ENCODE measurements at places on chromosomes 2 and 18. TPM values are rescaled to one million over a fixed set of nuclear protein-coding genes. Genes with fewer than 3 reads are reported as not detected.

DNA sequence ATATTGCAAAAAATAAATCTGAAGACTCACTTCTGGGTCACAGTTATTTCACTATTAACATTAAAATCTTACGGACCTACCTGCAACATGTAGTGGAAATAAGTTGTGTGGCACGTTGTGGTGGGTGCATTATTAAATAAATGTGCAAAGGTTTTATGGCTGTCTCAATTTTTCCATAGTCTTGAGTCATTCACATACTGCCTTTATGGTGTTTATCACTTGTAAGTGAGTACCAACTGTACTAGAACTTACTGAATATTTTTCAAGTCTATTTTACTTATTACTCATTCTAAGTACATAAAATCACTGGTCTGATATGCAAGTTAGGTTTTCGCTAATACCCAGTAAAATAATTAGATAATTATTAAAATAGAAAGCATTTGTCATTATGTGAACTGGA, 47.6 kb upstream of the SLC30A6 start:
- DNase-seq = no peak

GRCh38 chr18:59478591-59478990, 119.5 kb upstream of the LMAN1 start:
- DNase-seq = no peak

DNA sequence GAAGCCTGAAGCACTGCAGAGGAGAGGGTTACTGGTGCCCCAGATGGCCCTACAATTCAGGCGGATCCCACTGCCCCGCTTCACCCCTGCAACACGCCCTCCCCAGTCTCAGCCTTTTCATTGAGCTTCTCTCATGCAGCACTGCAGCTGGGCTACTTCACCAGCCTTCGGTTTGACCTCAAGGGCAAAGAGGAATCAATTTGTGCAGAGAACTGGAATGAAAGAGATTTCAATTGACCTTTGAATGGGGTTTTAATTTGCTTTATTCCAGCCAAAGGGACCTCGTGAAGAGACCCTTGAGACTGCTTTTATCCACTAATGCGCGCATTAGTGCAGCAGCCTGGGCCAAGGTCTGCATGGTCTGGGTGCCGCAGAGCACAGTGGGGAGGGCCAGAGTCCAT, 8.8 kb upstream of the POMC start:
- no peak for DNase-seq

- DNase-seq = no peak
Observed at GRCh38 chr2:241017228-241017940, 19.0 kb downstream of the SNED1 start.

GRCh38 chr2:100365434-100365833, 43.1 kb upstream of the LONRF2 start:
- no peak for DNase-seq

DNA sequence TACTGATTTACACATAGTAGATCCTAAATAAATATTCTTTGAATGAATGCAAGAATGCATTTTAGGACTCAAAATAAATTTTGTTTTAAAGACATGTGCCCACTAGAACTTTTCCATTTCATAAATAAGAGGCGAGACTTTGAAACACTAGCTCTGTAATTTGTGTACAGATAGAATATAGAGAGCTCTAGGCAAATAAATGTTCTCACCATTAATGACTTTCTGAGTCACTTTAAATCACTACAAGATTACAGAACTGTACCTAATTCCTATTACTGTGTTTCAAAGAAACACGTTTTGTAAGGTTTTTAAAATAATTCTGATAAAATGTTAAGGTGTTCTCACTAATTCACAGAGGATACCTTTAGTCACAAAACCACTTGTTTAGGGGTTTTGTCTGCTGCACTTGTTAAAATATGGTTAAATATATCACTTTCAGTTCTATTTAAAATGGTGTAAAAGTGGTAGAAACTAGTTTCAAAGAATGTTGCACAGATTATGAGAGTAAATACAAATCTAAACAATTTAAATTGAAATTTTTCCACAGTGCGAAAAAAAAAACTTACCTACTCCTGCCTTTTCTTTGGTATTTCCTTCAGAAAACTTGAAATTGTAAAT, 158.7 kb upstream of the ZC3H15 start:
- DNase-seq = no peak

DNA sequence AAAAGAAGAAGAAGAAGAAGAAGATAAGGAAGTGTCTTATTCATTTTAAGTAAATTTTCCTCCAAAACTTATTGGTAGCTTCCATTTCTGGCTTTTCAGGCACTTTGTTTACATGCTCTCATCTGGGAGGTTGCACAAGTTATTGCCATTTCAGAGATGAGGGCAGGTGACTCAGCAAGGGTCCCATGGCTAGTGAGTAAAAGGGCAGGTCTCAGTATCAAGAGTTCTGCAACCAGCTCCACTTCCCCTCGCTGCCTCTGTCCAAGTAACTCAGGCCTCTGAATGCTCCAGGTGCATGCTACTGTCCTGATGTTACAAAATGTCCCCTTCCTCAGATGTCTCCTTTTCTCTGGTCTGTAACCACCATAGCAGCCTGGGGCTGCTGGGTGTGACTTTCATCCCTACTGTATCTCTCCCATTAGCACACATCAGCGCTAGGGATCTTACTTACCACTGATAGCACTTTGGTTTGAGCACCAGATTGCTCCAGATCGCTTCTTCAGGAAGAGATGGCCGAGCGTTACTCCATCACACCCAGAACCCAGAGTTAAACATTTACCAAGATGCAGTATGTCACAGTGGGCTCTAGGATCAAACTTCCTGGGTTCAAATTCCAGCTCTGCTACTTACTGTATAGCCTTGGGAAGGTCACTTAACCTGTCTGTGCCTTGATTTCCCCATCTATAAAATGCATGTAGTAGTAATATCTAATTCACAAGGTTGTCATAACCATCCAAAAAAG, 57.4 kb upstream of the LAPTM4A start:
- no peak for DNase-seq

- no peak for DNase-seq
Observed at GRCh38 chr2:213640738-213641425, 356.6 kb downstream of the SPAG16 start.

GRCh38 chr2:236915186-236915585, 170.5 kb upstream of the COPS8 start:
- no peak for DNase-seq

DNA sequence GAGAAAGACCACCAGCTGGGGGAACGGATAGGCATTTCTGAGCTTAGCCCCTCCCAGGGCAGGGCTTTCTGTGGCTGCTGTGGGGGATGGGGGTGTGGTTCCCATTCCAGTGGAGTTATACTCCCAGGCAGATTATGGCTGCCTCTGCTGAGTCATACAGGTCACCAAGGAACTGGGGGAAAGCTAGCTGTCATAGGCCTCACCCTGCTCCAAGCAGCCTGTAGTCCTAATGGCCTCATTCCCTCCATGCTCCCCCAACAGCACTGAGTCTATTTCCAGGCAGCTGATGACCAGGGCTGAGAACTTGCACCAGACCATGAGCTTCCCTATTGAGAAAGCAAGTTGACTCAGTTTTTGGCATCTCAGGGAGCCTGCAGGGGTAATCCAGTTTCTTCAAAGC, 87.1 kb downstream of the GPR39 start:
- DNase-seq = no peak

DNA sequence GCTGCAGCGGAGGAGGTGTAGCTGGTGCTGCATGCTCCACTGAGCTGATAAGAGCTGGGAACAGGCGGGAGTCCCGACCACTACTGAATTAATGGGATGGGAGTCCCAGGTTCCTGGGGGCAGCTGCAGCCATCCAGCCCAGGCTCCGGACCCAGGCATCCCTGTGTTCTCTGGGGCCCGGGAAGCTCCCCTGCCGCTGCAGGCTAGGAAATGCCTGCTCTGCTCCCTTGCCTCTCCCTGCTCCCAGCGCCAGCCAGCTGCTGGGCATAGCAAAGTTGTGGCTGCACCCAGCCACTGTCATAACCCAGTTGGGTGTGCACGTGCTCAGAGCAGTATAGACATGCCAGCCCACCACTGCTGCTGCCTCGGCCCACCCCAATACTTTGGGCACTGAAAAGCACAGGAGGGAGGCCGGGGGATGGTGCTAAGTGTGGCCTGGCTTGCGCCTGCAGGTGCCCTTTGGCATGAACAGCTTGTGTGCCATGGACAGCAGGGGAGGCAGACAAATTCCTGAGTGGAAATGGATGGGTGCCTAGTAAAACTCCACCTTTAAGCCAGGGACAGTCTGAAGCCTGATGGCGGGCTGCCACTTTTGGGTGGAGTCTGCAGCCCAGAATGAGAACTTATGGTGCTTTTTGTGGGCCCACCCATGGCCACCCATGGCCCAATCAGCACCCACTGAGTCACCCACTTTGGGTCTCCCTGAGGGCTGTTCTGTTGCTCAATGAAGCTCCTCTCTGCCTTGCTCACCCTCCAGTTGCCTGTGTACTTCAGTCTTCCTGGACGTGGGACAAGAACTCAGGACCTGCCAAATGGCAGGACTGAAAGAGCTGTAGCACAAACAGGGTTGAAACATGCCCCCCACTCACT, 219.3 kb upstream of the TMEFF2 start:
- peak; percentile 13 for DNase-seq

- DNase-seq = no peak
Observed at GRCh38 chr2:128384446-128384845, 65.8 kb upstream of the HS6ST1 start.

DNA sequence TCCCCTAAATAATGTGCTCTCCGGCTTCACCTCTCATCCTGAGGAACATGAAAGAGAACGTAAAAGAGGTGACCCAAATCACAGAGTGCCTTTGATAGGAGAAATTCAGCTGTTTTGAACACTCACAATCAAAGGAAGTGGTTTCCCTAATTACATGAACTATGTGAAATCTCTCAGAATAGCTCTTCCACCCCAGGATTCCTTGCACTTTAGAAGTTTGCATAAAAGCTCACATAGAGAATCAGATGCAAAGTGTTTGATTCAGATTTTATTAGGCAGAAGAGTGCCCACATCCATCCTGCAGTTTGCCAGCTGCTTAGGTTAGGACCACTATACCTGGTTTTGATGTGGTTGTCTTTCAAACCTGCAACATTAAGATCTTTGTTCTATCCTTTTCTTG, 61.0 kb downstream of the MAP3K20 start:
- no peak for DNase-seq

- DNase-seq = no peak
Observed at GRCh38 chr2:231110551-231110950, 14.3 kb downstream of the HTR2B start.

DNA sequence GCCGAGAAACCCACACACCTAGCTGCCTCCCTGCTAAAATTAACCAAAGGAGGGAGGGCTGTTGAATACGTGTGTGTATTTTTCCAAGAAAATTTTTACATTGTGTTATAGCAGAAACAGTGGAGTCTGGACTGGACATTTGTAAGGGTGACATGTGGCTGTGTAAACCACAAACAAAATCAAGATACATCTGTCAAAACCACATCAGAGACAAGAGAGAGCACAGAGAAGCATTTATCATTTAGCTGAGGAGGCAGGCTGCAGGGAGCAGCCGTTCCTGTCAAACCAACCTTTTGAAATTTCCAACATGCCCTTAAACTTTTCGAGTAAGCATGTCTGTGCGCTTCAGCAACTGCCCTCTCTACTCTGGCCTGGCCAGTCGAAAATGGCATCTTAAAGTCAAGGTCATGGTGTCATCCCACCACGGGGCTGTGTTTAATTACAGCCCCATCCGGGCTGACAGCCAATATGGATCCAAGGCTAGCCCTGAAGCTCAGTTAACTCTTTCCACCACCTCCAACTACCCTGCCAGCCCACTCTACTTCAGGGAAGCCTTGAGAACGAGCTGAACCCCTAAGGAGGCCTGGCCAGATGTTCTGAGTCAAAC, 8.4 kb downstream of the BCL11A start:
- no peak for DNase-seq

GRCh38 chr18:48037481-48038271, 107.2 kb upstream of the SMAD2 start:
- peak; percentile 63 for DNase-seq

GRCh38 chr2:40401896-40402295, 50.0 kb downstream of the SLC8A1 start:
- no peak for DNase-seq

DNA sequence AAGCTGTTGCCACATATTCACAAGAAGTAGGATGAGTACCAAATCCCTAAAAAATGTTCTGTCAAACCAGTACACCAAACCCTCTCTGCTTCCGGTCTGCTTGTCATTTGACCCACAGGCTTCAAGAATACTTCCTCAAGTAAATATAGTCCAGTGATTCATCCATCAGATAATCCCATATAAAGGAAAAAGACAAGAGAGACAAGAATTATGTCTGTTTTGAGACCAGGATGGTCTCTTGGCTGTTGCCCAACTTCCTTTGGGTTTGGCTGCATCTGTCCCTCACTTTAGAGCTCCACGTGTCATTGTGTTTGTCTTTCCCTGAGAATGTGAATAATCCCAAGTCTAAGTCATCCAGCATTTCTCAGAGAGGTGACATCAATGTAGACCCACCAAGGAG, 91.5 kb upstream of the NRP2 start:
- DNase-seq = no peak

DNA sequence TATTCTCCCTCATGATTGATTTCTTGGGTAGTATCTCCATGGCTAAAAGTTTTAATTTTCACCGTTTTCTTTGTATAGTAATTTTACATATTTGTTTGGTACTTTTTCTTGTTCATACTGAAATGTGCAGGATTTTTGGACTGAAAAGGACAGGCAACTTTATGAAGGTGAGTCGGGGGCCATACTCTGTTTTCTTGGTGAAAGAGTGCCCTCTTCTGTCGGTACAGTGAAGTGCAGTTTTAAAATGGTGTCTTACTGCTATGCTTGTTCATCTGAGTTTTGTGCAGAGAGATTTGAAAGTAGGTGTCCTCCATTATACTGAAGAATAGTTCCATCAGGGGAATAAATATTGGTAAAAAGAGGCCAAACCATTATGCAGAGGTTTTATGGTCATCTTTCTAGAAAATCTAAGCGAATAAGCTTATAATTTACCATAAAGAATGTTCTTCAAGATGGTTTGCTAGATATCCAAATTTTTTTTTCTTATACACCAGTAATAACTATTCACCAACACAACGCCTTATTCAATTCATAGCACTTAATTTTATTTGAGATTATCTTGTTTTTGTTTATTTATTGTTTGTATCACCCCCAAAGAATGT, 8.7 kb upstream of the SERPINB13 start:
- no peak for DNase-seq

GRCh38 chr2:136030406-136030805, 45.0 kb upstream of the DARS1 start:
- DNase-seq = no peak

- DNase-seq = no peak
Observed at GRCh38 chr18:63477968-63478367, 1.2 kb downstream of the SERPINB5 start.

DNA sequence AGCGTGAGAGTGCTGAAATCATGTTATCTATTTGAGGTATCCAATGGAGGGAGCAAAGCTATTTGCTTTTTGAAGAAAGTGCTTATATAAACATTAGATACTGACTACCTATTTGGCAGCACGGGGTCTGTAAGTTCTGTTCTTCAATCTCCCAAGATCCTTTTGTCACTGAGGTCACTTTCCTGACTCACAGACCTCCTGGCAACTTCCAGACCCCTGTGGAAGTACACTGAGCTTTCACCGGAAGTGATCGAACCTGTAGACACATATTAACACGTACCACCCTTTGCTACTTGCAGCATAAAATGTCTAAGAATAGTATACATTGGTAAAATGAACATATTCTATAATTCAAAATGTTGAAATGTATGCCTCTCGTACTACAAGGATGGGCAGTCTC, 452.6 kb upstream of the ST6GAL2 start:
- DNase-seq = no peak

The ZNF396 gene
- total RNA-seq = 0.62 TPM

The IL37 gene
- total RNA-seq = not detected

The LYPD1 gene
- total RNA-seq = not detected

The GCA gene
- total RNA-seq = 9.5 TPM

The VSNL1 gene
- 18.6 TPM for total RNA-seq

The SERPINB3 gene
- not detected for total RNA-seq

The ARHGAP28 gene
- total RNA-seq = 1.4 TPM

The SLC16A14 gene
- 4.0 TPM for total RNA-seq

The SS18 gene
- total RNA-seq = 30.3 TPM

The PAX8 gene
- 0.30 TPM for total RNA-seq

The UGT1A6 gene
- total RNA-seq = not detected

Measured in left ventricle myocardium superior (tissue), 1 donor.